ENCODE measurements at places on chromosomes 5 and 9. TPM values are rescaled to one million over a fixed set of nuclear protein-coding genes. Genes with fewer than 3 reads are reported as not detected.

DNA sequence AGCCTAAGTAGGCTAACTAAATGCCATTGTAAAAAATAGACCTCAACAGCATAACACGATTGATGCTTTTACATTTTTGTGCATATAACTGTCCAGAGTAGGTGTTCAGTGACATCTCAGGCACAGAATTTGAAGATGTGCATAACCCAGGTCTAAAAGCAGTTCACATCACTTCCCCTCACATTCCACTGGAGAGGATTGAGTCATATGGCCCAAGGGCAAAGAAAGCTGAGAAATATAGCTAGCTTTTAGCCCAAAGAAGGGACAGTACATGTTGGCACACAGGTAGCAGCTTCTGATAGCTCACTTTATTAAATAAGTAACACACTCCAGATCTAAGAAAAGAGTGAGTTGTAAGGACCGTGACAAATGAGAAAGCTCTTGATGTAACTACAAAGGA is 2259.5 kb upstream of the WWC1 start:
- no peak for DNase-seq

The SOWAHA gene
- total RNA-seq, result not detected

- DNase-seq, result no peak
Measured at GRCh38 chr9:9790216-9790872, 822.5 kb downstream of the PTPRD start.

DNA sequence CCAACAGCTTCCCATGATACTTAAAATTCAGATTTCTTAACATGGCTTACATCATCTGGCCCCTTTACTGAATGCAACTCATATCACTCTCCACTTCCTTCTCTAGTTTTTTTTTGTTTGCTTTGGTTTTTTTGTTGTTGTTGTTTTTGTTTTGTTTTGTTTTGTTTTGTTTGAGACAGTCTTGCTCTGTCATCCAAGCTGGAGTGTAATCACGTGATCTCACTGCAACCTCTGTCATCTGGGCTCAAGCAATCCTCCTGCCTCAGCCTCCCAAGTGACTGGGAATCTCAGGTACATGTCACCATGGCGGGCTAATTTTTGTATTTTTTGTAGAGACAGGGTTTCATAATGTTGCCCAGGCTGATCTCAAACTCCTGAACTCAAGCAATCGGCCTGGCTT is 41.4 kb downstream of the CPLANE1 start:
- DNase-seq, result no peak

DNA sequence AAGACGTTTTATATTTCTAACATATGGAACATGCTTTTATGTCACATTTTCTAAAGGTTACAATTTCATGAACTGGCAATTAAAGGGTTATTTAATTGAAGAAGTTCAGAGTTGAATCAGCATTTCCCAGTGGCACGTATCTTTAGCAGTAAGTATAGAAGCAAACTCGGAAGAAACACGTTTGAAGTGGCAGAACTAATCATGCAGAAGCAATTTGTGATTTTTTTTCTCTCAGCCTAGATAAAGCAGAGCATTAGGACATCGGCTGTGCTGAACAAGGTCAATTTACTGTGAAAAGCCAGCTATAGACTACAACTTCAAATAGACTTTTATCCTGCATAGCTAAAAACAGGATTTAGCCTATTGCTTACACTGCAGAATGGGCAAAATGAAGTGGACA is 104.7 kb downstream of the ISL1 start:
- DNase-seq, result no peak

DNA sequence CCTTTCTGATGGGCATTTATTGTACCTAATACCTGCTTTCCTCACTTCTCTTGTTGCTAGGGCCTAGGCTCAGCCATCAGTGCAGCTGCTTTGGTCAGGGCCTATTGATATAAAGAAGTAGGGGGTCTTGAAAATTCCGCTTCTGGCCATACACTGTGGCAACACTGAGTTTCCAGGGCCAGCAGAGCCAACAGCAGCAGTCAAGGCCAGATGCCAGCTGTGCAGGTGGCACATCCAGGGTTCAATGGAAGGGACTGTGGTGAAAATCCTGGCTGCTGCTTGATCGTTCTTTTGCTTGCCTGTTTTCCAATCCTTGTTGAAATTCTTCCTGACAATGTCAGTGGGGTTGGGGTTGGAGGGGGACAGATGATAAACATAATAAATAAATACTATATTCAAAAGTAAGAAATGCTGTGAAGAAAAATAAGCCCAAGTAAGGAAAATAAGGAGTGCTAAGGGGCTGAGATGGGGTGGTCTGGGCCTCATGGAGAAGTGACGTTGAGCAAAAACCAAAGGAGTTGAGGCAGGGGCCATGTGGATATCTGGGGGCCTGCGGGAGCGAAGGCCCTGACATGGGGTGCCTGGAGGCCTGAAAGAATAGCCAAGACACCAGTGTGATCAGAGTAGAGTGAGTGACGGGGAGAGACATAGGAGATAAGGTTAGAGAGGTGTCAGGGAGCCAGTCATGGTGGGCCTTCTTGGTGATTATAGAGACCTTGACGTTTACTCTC is 91.0 kb upstream of the ALDH1B1 start:
- DNase-seq, result no peak

- no peak for DNase-seq
Measured at GRCh38 chr5:83752700-83753099, 32.0 kb upstream of the HAPLN1 start.

The NTRK2 gene
- 0.45 TPM for total RNA-seq

The C7 gene
- total RNA-seq, result not detected

The EIF4E1B gene
- not detected for total RNA-seq

DNA sequence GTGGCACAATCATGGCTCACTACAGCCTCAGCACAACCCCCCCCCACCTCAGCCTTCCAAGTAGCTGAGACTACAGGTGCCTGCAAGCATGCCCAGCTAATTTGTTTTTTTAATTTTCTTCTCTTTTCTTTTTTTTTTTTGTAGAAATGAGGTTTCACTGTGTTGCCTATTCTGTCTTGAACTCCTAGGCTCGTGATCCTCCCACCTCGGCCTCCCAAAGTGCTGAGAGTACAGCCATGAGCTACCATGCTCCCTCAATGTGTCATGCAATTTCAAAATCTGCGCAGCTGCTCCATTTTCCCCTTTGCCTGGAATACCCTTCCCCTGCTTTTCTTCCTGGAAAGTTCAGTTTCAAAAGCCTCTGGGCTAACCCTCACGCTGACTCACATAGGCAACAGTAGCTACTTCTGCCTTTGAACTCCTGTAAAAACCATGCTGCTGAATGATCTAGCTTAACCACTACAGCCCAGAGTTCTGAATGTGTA is 71.0 kb upstream of the IL7R start:
- DNase-seq, result peak; percentile 71

The SPINK13 gene
- not detected for total RNA-seq

The ST8SIA4 gene
- 35.1 TPM for total RNA-seq

The MARVELD2 gene
- 0.40 TPM for total RNA-seq

GRCh38 chr5:93574491-93575305 is 6.3 kb downstream of the NR2F1-AS1 start:
- no peak for DNase-seq

- no peak for DNase-seq
Measured at GRCh38 chr5:54227109-54227508, 83.3 kb downstream of the ARL15 start.

GRCh38 chr9:105694848-105695581 is 674 bp downstream of the TMEM38B start:
- peak; percentile 69 for DNase-seq

The GHR gene
- total RNA-seq, result not detected

DNA sequence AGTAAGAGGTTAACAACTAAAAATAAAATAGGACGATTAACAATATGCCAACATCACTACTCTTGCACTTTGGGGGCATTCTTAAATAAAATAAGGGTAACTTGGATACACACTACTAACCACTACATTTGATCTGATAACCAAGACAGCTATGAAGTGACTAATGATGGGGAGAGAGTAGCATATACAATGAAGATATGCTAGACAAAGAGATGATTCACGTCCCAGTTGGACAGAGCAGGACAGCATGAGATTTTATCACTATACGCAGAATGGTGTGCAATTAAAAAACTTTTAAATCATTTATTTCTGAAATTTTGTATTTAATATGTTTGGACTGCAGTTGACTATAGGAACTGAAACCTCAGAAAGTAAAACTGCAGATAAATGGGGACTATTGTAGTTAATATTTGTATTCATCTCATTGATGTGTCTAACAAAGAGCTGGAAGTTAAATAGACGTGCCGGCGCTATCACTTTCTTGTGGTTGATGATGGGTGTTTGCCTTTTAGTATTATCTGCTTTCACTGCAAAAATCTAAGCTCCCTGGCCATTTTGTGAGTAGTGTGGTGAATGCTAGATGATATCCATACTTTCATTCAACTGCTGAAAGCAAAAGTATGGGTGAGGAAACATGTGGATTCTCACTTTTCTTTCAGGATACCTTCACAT is 18.7 kb downstream of the GIN1 start:
- DNase-seq, result no peak

The IGIP gene
- 2.3 TPM for total RNA-seq

GRCh38 chr9:109437286-109437685 is 60.8 kb downstream of the PTPN3 start:
- DNase-seq, result no peak

The CAMK2A gene
- total RNA-seq, result not detected

GRCh38 chr5:1294835-1295649 is at the start of gene TERT:
TERT (minus strand) TSS chr5:1295068; CDS start chr5:1294989, 79 bp downstream.
- peak; percentile 83 for DNase-seq

DNA sequence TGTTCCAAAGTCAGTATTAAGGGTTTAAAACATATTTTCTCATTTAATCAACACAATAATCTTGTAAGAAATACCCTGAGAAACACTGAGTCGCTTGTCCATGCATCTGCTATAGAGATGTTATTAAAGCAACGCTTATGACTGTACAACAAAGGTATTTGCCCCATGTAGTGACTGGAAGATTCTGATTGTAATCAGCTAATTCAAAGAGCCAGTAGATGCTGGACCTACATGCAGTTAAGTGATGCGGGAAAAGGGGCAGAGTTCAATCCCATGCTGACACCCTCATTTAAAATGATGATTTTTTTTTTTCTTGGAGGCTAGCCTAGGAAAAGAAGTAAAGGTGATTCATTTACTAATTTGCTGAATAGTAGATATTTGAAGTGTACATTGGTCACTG is 149.3 kb upstream of the MTAP start:
- DNase-seq, result no peak

DNA sequence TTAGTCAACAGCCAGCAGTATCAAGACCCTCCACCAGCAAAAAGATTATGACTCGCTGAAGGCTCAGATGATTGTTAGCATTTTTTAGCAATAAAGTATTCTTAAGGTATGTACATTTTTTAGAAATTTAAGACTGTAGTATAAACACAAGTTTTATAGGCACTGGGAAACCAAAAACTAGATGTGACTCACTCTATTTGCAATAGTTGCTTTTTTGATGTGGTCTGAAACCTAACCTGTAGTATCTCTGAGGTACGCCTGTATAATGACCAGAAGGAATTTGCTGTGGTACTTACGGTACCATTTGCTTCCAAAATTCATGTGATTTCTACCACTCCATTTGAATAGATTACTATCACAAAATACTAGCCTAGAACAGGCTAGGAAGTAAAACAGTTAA is 60.8 kb downstream of the WDR41 start:
- DNase-seq, result no peak

GRCh38 chr5:139181835-139182452 is 16.2 kb downstream of the SIL1 start:
- DNase-seq, result no peak
